ENCODE measurements at places on chromosomes 2 and 18.

- DNase-seq = no peak
Observed at GRCh38 chr2:231928481-231928880, 2.3 kb upstream of the NPPC start.

DNA sequence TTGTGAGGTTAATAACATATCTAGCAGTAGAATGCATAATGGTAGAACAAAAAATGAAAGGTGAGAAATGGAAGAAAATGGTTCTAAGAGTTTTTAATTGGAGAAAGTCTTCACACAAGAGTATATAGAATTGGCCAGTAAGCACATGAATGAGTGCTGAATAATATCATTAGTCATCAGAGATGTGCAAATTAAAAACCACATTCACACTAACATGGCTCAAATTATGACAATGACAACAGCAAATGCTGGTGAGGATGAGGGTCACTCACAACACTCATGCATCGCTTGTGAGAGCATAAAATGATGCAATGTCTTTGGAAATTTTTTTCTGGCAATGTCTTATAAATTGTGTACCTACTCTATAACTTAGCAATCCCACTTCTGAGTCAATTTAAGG is 1355.4 kb upstream of the ACVR2A start:
- no peak for DNase-seq

GRCh38 chr2:111634050-111634794 is 249.8 kb downstream of the ANAPC1 start:
- no peak for DNase-seq

DNA sequence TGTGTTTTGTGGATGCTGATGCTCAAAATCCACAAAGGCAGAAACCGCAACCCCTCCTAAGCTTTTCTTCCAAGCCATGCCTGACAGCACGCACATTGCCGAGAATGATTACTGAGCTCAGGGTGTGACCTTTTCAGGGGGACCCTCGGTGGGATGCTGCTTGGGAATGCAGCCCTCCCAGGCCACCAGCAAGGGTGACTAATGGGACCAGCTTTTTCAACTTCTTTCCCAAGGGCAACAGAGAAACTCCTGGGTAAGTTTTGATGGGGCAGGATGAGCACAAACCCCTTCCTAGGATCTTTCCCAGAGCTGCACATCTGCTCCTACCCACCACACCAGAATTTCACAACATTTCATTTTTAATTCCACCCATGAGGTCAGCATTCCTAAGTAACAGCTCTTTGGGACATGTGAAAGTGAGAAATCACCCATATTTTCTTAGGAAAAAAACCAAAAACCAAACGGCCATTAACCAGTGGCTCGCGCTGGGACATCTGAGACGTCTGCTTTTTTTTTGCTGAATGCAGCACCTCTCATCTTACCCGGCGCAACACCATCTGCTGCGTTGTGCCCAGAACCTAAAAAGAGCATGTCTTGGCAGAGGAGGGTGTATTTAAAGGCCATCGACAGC is 119.0 kb downstream of the ARL4C start:
- no peak for DNase-seq

GRCh38 chr18:29225351-29225750 is 1048.4 kb upstream of the CDH2 start:
- DNase-seq = no peak

GRCh38 chr2:205698286-205699268 is 16.3 kb downstream of the NRP2 start:
- DNase-seq = no peak

DNA sequence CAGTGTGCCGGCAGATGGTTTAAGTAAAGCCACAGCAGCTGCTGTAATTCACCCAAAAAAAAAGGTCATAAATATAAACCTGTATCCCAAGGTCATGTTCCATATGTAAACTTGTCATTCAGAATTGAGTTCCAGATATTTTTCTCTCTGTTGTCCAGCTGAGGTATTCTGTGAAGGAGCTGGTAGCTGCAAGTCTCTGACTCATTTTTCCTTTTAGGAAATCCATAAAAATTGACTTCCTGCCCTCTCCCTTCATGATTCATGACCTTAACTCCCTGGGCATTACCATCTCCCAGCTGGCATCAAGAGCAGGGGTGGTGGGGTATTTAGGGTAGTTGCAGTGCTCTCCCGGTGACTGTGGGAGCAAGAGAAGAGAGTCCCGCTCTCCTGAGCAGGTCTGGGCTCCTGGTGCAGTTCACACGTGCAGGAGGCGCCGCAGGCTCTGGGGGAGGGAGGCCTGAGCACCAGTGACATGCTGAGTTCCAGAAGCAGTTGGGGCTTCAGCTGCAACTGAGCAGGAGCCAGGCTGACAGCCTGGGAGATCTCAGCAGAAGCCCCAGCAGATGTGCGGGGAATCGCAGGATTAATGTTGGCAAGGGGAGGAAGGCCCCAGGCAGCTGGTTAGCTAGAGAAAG is 192.6 kb downstream of the MGAT5 start:
- no peak for DNase-seq

- no peak for DNase-seq
Observed at GRCh38 chr18:11994336-11994702, 13.0 kb downstream of the IMPA2 start.

DNA sequence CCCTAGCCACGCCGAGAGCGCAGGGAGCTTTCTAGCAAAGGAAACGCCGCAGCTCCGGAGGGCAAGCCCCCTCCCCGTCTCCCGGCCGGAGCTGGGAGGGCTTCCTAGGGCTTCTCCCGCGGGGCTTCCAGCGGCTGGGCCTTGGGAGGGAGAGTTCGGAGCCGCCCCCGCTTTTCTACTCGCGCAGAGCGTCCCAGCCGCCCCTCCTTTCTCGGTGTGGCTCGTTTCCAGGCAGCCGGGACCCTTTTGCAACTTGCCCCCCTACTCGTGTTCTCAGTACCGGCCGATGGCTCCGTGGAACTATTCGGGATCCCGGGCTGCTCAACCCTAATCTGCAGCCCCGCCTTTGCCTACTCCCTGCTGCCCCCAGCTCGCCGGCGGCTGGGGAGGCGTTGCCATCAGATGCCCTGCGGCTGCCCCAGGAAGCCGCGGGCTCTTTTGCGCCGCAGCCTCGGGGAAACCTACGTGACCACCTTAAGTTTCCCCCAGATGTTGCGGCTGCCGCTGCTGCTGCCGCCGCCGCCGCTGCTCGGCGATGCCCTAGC is 1.5 kb upstream of the NR4A2 start:
- DNase-seq = no peak

DNA sequence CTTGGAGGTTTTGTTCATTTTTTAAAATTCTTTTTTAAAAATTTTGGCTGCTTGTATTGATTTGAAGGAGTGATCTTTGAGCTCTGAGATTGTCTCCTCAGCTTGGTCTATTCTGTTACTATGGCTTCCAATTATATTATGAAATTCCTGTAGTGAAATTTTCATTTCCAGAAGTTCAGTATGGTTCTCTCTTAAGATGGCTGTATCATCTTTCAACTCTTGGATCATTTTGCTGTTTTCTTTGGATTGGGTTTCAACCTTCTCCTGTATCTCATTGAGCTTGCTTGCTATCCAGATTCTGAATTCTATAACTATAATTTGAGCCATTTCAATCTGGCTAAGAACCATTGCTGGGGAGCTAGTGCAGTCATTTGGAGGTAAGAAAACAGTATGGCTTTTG is 270.8 kb upstream of the NT5C1B start:
- DNase-seq = no peak

DNA sequence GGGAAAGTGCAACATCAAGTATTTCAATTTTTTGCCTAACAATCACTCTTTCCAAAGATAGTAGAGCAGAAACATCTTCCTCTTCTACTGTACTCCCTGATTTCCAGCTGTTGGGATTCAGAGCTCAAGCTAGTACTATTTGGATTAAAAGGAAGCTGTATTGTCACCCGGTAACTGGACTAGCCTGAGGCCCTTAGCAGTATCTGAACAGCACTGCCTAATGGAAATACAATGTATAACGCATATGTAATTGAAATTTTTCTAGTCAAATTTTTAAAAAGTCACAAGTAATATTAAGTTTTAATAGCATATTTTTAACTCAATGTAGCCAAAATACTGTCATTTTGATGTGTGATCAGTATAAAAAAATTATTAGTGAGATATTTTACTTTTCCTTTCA is 86.2 kb downstream of the COX7A2L start:
- DNase-seq = no peak

DNA sequence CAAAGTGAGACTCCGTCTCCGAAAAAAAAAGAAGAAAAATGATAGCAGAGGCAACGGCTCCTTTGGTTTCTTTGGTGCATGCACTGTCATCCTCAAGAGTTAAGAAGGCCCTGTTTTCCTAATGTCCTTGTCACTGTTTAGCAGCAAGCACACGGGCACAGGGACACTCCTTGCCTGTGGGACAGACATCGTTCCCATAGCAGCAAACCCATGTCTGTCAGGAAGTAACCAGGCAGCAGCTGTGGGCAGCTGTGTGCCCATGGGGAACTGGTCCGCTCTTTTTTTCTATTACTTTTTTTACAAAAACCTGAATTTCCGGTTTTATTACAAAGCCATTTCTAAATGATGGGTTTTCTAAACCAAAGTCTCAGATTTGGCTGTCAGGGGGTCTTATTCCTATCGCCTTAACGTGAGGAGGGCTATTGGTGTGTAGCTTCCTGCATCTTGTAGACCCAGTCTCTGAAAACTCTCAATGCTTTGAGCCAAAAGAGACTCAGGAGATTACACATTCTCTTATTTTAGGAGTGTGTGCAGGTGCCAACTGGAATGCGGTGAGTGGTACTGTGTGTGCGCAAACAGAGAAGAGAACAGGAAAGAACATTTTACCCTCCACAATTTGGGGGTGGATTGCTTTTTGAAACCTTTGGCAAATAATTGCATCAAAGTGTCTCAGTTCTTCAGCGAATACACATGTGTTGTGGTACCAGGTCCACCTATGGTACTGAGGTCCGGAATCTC is 109.6 kb downstream of the COLEC12 start:
- no peak for DNase-seq

GRCh38 chr2:196606516-196606915 is 33.0 kb upstream of the CCDC150 start:
- no peak for DNase-seq
